ENCODE measurements at places on chromosomes 13 and 19.

- no peak for DNase-seq
Measured at GRCh38 chr19:4580021-4580901, 20.8 kb upstream of the SEMA6B start.

DNA sequence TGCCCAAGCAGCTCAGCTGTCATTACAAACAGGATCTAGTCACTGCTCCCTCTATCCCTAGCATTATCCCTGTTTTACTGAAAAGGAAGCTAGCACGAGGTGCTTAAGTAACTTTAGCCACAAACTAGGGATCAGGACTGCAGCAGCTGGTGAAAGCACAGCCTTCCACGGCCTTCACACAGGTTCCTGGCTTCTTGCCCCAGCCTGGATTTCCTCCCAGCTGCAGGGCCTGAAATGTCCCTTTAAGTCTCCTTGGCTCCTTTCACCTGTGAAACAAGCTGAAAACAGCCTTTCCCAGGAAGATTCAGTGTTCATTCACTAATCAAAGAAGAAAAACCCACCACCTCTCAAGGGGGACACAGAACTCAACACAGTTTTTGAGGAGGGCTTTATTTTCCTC, 754.5 kb downstream of the DIAPH3 start:
- DNase-seq, result no peak

GRCh38 chr13:18949489-18949761, 232.2 kb downstream of the TUBA3C start:
- no peak for DNase-seq

- DNase-seq, result no peak
Measured at GRCh38 chr13:39672378-39673132, 17.1 kb downstream of the COG6 start.

- no peak for DNase-seq
Measured at GRCh38 chr13:110371550-110372465, 64.7 kb downstream of the COL4A2 start.

GRCh38 chr13:33547035-33547434, 261.5 kb upstream of the STARD13 start:
- DNase-seq, result no peak

All from CD4-positive, alpha-beta T cell treated with Interleukin-2 at 100 ng/mL for 4 hours (primary cell).